ENCODE measurements at places on chromosomes 1 and 21.

DNA sequence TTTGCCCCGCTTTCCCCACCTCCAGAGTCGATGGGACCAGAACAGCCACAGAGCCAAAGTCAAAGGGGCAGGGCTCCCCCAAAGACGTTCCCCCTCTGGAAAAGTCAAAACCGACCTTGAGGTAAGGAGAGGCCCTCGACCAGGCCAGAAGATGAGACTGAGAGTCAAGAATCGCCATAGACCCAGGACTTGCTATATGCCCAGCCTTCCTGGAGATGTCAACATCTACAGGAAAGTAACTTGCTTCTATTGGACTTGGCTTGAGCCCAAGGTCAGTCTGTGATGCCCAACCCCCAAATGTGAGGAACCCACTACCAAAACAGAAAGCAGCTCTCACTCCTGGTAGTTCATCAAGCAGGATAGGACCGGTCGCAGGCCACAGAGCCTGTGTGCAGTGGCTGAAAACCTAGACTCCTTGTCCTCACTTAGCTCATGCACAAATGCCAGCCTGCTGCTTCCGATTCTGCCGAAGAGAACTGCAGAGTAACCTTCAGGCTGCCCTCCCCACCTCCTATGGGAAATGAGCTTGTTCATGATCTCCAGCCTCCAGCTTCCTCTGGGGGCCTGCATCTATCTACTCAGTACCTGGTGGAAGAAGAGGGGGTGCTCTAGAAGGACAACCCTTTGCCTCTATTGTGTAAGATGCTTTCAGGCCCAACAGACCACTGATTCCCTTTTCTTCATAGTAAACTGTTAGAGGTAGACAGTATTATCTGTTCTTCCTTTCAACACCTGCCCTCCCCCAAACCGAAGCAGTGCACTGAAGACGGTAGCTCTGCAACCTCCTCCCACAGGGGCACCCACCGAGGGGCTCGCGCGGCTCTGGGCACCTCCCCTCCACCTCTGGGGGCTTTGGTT is 1.4 kb downstream of the ACOT7 start:
- DNase-seq: no peak

- DNase-seq: no peak
Observed at GRCh38 chr1:22442212-22442894, 9.3 kb upstream of the ZBTB40 start.

DNA sequence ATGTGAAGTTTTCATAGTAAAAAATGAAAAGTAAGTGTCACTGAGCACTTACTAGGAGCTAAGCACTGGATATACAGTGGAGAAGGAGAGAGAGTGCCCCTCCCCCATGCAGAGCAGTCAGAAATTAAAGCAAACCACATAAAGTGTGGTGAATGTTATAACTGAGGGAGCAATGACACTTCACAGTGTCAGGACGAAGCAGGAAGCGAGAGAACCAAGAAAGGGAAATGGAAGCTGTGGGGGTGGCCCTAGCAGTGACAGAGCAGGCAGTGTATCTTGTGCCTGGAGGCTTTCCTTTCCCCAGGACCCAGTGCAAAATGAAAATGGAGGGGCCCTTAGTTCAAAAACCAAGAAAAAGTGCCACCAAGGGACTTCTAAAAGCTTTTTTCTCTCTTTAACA is 21.5 kb upstream of the RCAN3 start:
- peak; percentile 23 for DNase-seq

- no peak for DNase-seq
Observed at GRCh38 chr1:153968000-153968363, 280 bp downstream of the CREB3L4 start.

DNA sequence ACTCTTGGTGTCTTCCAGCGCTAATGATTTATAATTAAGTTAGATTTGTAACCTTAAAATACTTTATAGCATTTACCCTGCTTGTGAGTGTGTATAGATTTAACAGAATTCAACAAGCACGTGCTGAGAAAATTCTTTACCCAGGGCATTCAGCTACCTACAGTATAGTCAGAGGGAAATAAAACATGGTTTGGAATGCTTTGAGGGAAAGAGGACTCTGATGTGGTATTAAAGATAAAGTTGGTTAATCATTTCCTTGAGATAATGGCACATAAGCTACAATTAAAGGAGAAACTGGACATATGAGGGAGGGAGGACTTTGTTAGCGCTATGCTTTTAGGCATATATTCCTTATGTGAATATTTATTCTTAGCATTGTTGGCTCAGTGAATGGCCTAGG is 26.4 kb upstream of the IL12RB2 start:
- no peak for DNase-seq

DNA sequence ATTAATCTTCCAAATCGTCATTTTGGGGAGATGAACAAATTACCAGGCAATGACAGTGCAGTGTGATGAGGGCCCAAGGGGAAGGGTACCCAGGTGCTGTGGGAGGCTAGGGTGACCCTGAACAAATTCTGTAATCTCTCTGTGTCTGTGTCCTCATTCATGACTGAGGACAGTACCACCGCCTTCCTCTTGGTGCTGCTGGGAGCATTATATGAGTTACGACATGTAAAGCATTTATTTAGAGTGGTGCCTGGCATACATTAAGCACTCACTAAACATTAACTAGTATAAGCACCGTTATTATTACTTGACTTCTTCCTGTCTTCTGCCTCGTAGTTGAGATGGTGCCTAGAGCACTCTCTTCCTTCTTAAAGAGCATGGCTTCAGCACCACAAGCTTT is 468.2 kb upstream of the VAMP3 start:
- DNase-seq: no peak

DNA sequence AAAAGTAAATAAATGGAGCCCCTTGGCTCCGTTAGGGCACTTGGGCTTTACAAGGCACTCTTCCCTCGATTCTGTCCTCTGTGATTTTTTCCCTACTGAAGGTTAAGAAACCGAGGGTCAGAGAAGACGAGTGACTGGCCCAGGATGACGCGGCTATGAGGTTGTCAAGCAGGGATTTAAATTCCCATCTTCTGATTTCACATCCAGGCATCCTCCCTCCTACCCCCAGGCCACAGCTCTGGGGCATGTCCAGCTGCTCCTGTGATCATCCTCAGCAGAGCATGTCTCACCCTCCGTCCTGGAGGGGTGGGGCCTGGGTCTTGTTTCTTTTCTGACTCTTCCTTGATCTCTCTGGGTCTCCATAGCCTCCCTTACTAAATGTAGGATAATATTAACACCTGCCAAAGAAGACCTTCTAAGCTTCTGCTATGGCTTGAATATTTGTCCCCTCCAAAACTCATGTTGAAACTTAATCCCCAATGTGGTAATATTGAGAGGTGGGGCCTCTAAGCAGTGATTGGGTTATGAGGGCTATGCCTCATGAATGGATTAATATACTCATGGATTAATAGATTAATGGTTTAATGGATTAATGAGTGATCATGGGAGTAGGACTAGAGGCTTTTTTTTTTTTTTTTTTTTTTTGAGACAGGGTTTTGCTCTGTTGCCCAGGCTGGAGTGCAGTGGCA is 4.6 kb downstream of the CRYBG2 start:
- DNase-seq: no peak

GRCh38 chr1:74971982-74972381 is 162.2 kb upstream of the LHX8 start:
- DNase-seq: no peak

DNA sequence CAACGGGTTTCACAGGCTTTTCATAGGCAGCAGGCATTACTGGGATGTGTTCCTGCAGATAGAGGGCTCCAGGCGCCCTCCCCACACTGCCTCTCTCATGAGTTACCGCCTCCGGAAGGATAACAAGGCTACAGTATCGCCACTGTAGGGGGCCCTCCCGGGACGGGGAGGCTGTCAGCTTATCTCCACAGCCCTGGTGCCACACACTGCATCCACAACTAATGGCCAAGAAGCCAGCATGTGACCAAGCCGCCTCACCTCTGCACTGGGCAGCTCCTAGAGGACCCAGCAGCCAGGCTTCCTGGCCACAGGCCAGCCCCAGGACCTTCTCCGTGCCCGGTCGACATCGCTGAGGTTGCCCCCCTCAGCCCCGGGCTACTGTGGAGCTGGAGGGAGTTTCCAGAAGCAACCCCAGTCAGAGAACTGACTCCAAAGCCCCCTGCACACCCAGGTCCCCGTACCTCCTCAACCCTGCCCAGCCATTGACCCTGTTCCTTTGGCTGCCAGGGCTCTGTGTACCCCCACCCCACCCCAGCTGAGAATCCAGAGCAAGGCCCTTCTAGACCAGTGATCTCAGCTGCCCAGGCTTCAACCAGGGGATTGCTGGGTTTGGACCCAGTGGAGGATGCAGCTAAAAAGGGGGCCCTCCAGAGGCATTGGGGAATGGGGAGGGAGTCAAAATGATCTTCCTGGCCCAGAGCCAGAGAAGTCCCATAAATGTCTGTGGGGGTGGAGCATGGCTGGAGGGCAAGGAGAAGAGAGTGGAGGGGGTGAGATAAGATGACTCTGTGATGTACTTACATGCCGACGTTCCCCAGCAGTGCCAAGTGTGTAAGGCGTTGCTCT is 45.0 kb downstream of the NEK2 start:
- DNase-seq: no peak

DNA sequence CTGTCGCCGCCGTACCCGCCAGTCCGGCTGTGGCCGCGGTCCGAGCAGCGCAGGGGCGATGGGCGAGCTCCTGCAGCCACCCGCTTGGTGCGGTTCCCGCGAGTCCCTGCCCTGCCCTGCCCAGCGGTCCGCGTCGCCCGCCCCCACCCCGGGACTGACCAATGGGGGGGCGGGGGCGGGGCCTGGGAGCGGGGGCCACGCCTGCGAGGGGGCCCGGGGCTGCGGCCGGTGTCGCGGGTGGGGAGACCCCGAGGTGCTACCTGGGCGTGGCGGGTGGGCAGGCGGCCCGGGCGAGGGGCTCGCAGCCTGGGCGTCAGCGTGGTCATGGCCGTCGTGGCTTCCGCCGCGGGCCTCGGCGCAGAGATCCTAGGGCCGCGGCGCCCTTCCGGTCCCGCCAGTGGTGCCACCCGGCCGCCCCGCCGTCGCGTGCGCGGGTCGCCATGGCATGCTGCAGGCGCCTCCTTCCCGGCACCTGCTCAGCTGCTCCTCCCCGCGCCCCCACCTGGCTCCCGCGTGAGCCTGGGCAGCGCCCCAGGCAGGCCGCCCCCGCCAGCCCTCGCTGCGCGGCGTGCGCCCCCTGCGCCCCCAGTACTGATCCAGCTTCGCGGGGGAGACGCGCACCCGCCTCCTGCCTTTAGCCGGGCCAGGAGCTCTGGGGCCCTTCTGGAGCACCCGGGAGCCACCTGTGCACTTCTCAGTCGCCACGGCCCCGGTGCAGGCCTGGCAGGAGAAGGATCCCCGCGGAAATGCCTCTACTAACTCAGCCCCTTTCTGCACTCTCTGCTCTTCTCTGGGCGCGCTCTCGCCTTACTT is at the start of gene BMP8B:
BMP8B (minus strand) TSS at position 108 of the 813 bp plus-strand sequence. CDS start 380 bp downstream, outside the sequence.
- DNase-seq: peak; percentile 21

GRCh38 chr1:162753001-162753658 is 37.4 kb upstream of the HSD17B7 start:
- no peak for DNase-seq

GRCh38 chr1:37020653-37021277 is 13.6 kb downstream of the GRIK3 start:
- no peak for DNase-seq

GRCh38 chr1:246083416-246083815 is 423.7 kb downstream of the SMYD3 start:
- DNase-seq: no peak

DNA sequence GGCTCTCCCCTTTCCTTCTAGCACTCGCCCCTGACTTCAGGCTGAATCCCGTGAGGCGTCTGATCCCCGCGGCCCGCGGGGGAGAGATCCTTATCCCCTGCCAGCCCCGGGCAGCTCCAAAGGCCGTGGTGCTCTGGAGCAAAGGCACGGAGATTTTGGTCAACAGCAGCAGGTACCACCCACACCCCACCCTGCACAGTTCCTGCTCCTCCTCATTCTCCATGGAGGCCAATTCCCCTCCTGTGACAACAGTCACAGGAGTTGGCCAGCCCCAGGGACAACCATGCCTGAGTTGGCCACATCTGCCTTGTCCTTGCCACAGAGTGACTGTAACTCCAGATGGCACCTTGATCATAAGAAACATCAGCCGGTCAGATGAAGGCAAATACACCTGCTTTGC is 20.0 kb downstream of the TMEM81 start:
- no peak for DNase-seq

- DNase-seq: no peak
Observed at GRCh38 chr1:183654706-183655105, 1.6 kb upstream of the APOBEC4 start.

- DNase-seq: no peak
Observed at GRCh38 chr21:26788790-26789189, 56.4 kb downstream of the ADAMTS1 start.

GRCh38 chr1:155057788-155058211 is 5.7 kb upstream of the EFNA4 start:
- DNase-seq: no peak

GRCh38 chr1:14567903-14568302 is 30.6 kb upstream of the KAZN start:
- DNase-seq: no peak

DNA sequence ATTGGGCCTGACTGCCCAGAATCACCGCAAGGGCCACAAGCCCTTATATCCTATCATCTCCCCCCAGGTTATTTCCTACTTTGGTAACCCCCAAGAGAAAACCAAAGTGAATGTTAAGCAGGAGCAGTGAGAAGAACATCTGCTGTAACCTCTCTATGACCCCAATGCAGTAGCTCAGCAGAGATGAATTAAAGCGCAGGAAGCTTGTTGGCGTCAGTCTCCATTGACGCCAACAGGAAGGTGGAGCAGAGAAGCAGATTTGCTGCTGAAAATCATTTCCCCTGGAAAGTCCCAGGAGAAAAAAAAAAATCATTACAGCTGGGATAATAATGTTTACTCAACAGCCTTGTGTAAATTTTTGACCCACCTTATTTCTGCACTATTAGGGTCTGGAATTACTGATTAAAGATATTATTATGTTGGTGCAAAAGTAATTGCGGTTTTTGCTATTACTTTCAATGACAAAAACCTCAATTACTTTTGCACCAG is 33.2 kb upstream of the FAM163A start:
- DNase-seq: peak; percentile 16

- no peak for DNase-seq
Observed at GRCh38 chr1:153434746-153435455, 18.6 kb downstream of the S100A7A start.

GRCh38 chr1:28296401-28297261 is 32.2 kb upstream of the MED18 start:
- no peak for DNase-seq

Measured in CD4-positive, alpha-beta T cell (primary cell).